ENCODE measurements at places on chromosomes 5 and 9.

DNA sequence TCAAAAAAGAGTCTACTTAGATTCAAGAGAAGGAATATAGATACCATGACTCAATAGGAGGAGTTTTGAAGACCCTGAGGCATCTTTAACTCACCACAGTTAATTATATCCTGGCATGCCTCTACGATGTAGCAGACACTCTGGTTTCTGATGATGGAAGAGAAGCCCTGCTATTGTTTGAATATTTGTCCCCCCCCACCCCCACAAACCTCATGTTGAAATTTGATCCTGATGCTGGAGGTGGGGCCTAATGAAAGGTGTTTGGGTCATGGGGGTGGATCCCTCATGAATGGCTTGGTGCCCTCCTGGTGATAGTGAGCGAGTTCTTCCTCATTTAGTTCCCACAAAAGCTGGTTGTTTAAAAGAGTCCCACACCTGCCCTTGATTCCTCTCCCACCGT, 147.9 kb upstream of the TBCA start:
- DNase-seq, result no peak

DNA sequence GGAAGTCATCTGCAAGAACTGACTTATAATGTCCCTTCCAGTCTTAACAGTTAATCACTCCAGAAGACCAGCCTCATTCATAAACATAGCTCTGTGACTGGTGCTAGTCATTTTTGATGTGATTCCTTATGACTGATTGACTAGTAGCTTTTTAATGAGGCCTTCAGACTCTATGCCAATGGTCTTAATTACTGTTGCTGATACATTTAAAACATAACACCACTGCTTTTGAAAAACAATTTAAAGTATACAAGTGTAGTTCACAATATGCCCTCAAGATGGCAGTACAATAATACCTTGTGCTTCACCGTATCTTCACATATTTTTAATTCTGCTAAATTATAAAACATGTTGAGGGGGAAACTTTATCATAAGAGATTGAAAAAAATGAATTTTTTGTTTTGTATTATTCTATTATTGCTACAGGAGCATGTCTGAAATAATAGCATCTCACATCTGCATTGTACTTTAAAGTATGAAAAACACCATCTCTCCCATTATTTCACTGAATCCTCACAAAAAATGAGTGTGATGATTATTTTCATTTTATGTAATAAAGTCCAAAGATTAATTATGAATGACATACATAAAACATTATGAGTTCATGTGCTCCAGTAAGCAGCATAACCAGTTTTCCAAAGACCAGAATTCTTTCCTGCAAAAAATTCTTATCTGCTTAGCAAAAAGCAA, 55.2 kb upstream of the SHISAL2B start:
- DNase-seq, result no peak

DNA sequence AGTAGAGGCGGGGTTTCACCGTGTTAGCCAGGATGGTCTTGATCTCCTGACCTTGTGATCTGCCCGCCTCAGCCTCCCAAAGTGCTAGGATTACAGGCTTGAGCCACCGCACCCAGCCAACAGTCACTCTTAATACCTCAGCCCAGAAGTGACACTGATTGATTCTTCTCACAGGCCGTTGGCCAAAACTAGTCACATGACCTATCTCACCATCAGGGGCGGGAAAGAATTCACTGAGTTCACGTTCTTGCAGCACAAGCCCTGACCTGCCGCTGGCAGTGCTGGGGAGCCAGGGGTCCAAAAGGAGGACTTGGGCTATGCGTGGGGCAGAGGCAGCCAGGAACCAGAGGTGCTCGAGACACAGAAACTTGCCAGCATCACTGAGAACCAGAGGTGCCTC, 55.0 kb upstream of the CPLX2 start:
- no peak for DNase-seq

- DNase-seq, result no peak
Observed at GRCh38 chr5:169814522-169814921, 165.8 kb downstream of the INSYN2B start.

DNA sequence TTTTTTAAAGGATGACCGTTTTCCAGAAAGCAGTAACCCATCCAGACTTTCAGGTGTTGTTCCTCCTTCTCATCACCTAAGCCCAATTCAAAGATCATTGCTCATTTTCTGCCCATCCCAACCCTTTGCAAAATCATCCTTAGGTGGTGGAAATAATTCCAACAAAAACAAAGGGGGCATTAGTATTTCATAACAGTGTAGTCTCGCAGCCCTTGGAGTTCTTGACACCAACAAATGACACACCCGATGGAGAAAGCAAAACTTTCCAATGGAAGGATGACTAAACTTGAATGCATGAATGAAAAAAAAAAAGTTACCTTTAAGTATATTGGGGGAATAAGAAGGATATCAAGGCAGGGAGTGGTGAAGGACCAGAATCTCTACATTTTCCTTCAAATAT, 117.0 kb downstream of the PAPPA start:
- no peak for DNase-seq

- no peak for DNase-seq
Observed at GRCh38 chr9:137302449-137303150, 529 bp upstream of the NRARP start.

GRCh38 chr5:114658194-114658593, 296.3 kb downstream of the KCNN2 start:
- no peak for DNase-seq

- no peak for DNase-seq
Observed at GRCh38 chr5:84272771-84273516, 111.7 kb downstream of the EDIL3 start.

DNA sequence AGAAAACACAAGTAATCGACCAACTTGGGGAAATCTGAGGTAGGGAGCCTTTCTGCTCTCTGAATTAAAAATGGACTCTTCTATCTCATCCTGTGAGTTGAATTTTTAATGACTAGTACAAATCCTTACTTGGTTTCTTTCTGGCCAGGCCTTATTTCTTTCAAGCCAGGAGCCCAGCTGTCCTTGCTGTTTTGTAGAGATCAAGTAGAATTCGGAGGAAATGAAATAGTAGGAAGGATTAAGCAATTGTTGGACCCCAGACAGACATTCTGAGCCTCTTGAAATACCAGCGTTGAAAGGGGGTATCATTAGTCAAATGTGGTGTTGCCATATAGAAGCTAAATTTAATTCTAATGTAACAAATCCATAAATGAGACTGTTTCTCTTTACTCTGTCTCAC, 53.7 kb upstream of the SMIM15 start:
- no peak for DNase-seq

DNA sequence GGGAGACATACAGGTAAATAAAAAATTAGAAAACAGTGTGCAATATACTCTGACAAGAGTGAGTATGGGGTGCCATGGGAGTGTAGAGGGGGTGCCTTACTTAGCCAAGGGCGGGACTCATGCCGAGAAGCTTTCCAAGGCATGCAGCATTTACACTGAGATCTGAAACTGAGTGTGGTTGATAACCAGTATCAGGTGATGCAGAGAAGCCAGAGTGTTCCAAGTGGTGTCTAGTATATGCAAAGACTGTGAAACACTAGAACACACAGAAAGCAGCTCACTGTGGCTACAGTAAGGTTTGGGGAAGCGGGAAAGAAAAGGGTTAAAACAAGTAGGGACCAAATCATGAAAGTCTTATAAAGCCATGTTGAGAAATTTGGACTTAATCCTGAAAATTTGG, 30.5 kb upstream of the ERBIN start:
- DNase-seq, result no peak

DNA sequence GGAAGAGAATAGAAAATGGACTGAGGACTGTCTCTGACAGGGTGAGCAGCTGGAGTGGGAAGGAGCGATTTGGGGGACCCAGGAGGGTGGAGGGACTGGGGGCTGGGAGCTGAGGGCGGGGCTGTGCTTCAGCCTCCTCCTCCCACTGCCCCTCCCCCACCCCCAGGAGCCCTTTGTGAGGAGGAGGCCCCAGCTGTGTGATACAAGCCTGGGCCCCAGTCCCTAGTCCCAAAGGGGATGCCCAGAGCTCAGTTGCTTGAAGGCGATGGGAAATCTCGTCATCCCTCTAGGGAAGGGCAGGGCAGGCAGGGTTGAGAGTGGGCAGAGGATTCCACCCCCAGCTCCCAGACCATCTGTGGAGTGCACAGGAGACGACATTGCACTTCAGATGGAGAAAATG, at the start of gene SPATA31E1:
Gene SPATA31E1, plus strand, starts transcription at position 251 of the 400 bp plus-strand sequence. Its CDS starts 15 bp downstream, at position 266.
- no peak for DNase-seq

- no peak for DNase-seq
Observed at GRCh38 chr5:173828952-173829351, 59.2 kb upstream of the CPEB4 start.

DNA sequence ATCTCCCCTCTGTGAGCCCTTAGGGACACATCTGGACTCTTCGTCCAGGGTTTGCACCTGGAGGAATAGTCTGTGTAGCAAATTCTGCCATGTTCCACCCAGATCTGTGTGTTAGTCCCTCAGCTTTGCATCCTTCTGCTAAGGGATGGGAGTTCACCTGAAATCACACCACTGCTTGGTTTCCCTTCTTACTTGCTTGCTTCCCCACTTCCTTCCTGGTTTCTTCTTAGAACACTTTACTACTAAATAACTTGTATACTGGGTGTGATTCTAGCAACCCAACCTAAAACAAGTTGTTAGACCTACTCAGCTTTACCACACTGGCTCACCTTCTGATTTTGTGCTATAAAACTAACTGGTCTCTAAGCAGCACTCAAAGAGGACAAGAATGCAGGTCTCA, 202.6 kb upstream of the MAP3K1 start:
- DNase-seq, result no peak

- no peak for DNase-seq
Observed at GRCh38 chr5:80387063-80387768, 20.6 kb upstream of the ZFYVE16 start.

GRCh38 chr5:129077433-129078075, 17.0 kb upstream of the ISOC1 start:
- no peak for DNase-seq

- DNase-seq, result no peak
Observed at GRCh38 chr5:1012900-1013237, 4.3 kb downstream of the NKD2 start.

DNA sequence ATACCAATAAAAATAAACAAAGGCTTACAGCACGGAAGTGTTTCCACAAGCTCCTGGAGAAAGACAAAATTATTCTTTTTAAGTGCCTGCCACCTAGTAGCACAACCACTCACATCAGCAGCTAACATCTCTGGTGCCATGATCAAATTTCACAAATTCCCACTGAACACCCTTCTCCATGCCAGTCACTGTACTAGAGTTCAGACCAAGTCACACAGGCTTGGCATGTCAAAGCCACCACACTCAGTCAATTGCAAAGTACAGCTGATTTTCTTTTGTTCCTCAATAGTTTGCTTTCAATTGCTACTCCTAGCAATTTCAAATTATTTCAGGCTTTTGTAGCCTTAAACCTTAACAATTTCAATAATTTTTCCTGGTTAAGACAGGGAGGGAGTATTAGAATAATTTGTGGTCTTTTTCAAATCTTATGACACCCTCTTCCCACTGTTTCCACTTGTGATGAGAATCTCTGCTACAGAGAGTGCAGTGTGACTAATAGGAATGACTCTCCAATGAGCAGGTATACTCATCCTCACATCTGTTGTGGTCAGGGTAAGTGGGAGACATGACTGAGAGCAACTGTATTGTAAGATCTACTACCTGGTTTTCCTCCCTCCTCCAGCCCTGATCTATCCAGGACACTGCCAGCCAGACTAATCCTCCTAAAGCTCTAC, 46.2 kb downstream of the RNF145 start:
- no peak for DNase-seq

DNA sequence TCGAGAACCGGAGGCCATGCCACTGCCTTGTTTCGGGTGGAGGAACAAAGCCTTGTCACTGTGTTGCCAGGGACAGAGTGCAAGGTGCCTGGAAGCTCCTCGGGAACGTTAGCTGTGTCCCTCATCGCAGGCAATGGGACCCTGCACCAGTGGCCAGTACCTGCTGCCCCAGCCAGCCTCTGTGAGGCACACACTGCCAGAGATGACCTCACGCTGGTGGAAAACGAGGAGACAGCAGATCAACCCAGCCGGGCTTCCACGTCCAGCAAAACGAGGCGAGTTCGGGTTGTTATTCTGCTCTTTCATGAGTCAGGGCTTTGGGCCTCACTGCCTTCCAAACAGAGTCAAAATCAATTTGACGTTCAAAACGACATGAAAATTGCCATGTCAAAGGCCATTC, 104.1 kb downstream of the ADAMTS2 start:
- DNase-seq, result no peak

DNA sequence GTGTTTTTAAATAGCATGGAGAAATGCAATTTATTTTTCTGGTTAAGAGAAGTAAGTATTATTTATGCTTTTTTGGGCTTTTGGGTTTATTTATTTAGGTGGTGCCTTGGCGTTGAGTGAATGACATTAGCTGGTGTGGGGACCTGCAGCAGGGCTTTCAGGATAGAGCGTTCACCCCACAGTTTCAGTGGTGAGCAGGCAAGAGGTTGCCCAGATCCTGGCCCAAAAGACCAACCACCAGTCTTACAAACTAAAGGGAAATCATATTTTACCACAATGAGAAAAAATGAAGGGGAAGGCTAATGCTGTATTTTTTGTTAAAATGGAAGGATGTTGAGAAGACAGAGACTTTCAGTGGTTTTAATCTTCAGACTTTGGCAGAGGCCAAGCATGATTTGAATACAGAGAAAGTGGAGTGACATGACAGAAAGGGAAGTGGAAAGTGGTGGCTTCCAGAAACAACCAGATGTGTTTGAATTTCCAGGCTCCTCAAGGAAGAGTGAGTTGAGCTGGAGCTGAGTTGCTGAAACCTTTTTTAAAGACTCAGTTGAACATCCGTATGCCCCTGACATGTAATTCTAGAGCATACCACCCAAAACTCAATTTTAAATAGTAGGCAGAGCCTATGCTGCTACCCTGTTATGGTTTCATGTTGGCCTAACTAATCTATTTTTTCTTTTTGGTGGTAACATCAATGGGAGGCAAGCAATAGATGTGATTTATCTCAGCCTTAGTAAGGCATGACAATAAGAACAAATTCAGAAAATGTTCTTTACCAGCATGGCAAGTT, 94.8 kb downstream of the AOPEP start:
- DNase-seq, result no peak

GRCh38 chr9:95506428-95506677, 10.4 kb downstream of the PTCH1 start:
- no peak for DNase-seq

DNA sequence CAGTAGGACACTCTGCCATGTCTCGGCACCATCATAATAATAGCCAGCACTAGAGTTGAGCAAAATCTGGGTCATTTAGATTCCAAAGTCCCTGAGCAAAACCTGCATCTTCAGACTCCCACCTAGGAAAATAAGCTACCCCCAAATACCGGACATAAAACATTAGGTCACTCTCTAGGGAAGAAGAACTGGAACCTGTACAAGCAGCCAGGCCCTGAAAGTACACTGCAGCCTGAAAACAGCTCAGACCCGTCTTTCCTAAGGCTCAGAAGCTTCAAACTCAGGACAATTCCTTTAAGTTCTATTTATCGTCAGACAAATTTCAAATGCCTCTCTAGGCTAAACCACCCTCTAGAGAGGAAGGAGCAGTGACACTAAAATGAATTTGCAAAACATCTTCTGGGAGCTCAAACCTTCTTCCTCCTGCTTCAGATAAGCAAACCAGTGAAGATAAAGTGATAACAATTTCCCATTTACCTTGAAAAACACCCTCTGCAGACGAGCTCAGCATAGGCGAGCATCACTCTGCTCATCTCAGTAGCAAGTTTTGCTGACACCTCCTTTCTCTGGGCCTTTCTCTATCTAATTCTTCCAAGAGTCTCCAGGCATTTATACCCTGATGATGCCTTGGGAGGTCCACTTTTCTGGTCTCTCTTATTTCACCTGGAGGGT, 34.0 kb downstream of the ADAM19 start:
- no peak for DNase-seq

GRCh38 chr9:121912812-121913627, 180.1 kb downstream of the TTLL11 start:
- DNase-seq, result no peak
